ENCODE measurements at places on chromosomes 12 and 14.

- no peak for DNase-seq
These were observed 230.8 kb downstream of the FOXN3 start for GRCh38 chr14:89185919-89186855.

- no peak for DNase-seq
These were observed 132.4 kb downstream of the ANO6 start for GRCh38 chr12:45348311-45348710.

DNA sequence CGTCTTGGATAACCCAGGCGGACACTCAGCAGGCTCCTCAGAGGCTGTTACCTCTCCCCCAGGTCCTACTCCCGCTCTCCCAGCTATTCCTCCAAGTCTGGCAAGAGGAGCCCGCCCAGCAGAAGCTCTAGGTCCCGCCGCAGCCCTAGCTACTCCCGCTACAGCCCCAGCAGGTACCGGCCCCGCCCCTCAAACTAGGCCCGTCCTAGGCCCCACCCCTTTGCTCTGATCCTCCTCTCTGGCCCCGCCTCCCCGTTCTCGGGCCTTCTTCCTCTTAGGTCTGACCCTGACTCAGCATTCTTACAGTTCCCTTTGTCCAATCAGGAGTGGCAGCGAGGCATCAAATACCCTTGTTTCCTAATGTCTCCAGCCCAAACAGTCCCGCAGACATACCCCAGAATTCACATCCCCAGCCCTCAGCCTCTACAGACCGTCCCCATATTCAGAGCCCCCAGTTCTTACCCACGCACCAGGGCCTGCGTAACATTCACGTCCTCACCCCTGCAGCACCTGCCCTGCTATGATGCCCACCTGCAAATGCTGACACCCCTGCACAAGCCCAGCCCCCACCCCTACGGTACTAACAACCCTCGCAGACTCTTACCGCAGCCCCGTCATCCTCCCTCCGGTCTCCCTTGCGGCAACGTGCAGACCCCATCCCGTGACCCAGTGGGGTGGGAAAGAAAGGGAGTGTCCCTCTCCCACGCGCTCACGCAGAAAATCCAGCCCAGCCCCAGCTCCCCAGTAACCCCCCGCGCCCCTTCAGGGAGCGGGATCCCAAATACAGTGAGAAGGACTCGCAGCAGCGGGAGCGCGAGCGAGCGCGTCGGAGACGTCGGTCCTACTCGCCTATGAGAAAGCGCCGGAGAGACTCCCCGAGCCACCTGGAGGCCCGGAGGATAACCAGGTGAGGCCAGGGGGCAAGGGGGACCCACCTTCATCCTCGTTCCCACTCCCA is 25.0 kb upstream of the HSPB8 start:
- DNase-seq, result no peak

DNA sequence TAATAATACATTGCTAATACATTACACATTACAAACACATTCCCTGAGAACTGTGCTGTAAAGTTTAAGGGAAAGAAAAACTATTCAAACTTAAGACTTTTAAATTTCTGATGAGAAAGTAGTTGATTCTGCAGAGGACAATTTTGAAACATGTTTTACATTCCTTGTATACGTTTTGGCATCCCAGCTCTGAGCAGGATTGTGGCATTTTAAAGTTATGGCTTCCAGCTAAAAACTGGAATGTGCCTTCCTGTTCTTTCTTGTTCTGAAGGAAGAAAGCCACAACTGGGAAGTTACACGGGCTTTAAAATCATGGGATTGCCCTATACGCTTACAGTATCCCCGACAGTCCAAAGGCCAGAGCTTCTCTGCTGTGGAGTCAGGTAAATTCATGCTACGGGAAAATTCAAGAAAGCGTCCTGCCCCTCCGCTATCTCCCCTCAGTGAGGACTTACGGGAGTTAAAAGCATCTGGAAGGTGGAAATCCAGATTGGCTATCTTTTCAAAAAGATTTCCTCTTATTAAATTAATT is 10.8 kb upstream of the KLHL42 start:
- no peak for DNase-seq

- no peak for DNase-seq
These were observed 93.4 kb downstream of the GPATCH2L start for GRCh38 chr14:76245097-76245496.

DNA sequence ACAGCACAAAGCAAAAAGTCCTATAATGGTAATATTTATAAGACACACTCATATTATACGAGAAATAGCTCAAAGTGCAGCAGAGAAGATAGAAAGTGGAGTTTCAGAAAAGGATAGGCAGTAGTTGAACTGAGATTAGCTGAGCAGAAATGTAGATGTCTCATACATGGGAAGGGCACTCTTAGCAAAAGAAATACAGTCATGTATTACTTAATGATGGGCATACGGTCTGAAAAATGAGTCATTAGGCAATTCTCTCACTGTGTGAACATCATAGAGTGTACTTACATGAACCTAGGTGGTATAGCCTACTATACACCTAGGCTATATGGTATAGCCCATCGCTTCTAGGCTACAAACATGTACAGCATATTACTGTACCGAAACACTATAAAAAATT is 671.3 kb downstream of the RPS29 start:
- DNase-seq, result no peak

DNA sequence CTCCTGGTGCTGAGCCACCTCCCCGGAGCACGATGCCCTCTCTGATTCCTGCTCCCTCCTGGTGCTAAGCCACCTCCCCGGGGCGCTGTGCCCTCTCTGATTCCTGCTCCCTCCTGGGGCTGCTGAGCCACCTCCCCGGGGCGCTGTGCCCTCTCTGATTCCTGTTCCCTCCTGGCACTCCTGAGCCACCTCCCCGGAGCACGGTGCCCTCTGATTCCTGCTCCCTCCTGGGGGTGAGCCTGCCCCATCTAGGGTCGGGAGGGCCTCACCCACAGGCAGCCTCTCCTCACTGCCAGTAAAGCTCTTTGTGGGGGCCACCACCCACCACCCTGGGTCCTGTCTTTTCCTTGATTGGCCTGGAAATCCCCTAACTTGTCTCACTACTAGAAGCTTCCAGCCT is 327.6 kb upstream of the SFSWAP start:
- DNase-seq, result no peak

DNA sequence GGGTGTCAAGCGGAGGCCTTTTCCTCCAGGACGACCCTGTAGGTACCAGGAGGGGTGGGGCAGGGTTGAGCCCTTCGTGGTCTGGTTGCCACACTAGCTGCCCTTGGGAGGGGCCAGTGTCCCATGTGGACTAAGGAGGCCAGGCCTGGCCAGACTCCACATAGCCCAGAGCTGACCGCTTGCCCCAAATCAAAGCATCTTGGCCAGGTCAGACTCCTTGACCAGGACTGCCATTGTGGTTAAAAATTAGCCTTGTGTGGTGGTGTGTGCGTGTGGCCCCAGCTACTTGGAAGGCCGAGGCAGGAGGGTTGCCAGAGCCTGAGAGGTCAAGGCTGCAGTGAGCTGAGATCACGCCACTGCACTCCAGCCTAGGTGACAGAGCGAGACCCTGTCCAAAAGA is 24.8 kb downstream of the ALDH2 start:
- DNase-seq, result no peak
